GF-D8 (cell line): ENCODE measurements at places on chromosomes 5 and 9.

- DNase-seq: no peak
Observed at GRCh38 chr5:127942246-127943060, 141.1 kb upstream of the SLC12A2 start.

- no peak for DNase-seq
Observed at GRCh38 chr5:93336330-93337110, 244.5 kb downstream of the NR2F1-AS1 start.

- no peak for DNase-seq
Observed at GRCh38 chr5:74897049-74897448, 30.9 kb upstream of the FAM169A start.

DNA sequence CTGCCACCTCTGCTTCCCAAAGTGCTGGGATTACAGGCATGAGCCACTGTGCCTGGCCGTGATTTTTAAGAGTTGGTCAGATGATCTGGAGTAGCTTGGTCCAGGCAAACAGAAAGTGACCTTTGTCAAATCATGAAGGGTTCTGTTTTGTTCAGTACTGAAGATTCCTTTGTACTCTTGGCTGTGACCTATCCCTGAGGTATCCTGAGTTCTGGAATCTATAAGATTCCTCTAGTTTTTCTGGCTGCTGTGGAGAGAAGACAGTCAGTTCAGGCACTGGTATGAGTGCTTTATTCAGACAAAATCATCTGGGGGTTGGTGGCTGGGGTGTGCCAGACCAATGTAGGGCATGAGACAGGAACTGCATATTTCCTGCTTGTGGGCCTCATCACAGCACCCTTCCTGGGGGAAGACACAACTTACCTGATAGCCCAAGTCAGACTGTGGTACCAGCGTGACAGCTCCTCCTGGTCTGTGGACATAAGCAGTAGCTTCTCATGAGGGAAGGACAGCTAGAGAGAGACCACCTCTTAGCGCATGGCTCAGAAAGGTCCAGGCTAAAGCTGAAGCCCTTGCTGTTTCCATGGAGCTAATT lies 3.1 kb downstream of the ARHGEF39 start:
- no peak for DNase-seq

DNA sequence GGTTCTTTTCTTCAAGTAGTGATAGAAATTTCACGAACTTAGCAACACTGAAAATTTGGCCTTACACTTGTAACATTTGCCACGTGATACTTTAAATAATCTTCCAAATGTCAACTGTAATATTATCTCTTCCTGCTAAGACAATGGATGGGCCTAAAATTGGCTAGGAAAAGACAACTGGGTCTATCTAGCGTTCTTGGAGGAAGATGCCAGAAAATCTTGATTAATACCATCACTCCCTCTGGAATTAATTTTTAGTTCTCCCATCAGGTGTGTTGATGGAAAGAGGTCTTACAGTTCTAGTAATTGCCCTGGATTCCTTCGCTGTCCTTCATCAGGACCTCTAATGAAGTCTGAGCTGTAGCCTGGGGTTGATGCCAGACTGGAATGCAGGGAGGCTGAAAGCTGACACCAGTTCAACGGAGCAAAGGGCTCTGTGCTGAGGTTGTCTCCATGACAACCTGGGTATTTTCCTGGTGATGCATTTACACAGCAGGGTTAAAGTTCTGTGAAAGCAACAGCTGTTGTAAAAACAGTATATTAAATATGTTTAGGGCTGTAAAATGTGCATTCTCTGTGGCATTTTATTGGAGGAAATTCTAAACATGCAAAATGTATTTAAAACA lies 92.3 kb downstream of the GAS1 start:
- no peak for DNase-seq

GRCh38 chr5:153714798-153715197 lies 224.3 kb downstream of the GRIA1 start:
- DNase-seq: no peak

- no peak for DNase-seq
Observed at GRCh38 chr5:166320920-166321480, 1970.4 kb upstream of the WWC1 start.

GRCh38 chr5:2139478-2139877 lies 256.8 kb upstream of the IRX4 start:
- no peak for DNase-seq

- DNase-seq: no peak
Observed at GRCh38 chr9:5643005-5643624, 14.2 kb downstream of the RIC1 start.

DNA sequence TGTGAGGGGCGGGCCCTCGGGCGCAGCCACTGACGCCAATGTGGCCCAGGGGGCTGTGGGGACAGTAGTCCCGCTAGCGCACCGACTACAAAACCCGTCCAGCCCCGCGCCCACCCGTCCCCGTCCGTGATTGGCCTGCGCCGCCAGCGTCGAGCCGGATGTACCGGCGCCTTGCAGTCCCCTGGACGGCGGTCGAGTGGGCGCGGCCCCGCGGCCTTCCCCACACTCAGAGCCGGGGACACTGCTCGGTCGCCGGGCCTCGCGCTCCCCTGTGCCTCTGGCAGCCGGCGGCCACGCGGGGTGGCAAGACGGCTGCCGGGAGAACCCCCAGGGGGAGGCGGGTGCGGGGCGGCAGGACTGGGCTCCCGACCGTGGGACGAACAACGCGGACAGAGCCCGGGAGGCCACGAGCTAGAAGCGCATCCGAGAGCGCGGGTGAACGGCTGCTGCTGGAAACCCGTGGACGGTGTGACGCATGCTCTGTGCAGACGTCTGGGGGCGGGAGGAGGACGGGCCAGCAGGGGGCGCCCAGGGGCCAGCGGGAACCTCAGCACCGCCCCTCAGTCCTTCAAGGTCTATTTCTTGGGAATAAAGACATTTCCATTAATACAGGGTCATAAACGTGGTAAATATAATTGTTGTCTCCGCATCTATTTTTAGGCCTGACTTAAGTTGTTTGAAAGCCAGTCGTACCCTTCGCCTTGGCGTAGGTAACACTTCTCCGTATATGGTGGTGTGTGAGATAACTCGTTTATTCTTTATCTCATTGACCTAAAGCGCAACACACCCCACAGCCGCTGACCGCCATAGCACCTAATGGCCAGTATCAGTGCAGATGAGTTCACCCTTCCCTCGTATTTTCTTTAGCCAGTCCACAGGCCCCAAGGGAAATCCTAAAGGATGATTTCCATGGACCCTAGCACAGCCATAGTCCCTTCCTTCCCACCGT lies 629 bp upstream of the BICD2 start:
- peak; percentile 90 for DNase-seq

GRCh38 chr9:129467004-129467588 lies 153.8 kb downstream of the C9orf50 start:
- no peak for DNase-seq

DNA sequence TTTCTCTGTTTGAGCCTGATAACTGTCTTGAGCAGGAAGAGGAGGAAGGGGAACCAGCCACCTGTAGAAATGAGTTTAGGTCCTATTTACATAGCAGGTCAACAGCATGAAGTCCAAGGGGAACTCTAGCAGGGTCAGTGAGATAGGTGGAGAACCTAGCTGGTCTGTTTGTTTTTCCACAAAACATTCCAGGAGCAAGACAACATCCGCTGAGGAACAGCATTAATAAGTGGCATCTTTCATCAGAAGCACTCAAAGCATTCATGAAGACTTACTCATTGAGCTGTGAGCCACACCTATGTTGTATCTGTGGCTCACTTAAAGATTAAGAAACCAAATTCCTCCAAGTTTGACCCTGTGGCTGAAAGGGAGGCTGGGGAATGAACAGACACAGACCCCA lies 115.9 kb downstream of the ACTBL2 start:
- no peak for DNase-seq

DNA sequence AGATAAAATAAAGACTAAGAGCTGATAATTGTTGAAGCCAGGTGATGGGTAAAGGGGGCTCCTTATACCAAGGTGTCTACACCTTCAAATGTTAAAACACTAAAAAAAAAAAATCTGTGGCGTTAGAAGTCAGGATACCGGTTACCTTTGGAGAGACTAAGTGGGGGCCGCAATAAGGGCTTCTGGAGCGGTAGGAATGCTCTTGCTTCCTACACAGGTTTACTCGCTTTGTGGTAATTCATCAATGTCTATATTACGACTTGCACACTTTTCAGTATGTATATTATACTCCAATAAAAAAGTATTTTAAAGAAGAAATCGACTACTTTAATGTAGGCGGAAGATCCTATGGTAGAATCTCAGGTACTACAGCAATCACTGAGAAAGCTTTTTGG lies 12.5 kb downstream of the MRPS27 start:
- DNase-seq: no peak

GRCh38 chr9:17614250-17614649 lies 35.4 kb downstream of the SH3GL2 start:
- no peak for DNase-seq

DNA sequence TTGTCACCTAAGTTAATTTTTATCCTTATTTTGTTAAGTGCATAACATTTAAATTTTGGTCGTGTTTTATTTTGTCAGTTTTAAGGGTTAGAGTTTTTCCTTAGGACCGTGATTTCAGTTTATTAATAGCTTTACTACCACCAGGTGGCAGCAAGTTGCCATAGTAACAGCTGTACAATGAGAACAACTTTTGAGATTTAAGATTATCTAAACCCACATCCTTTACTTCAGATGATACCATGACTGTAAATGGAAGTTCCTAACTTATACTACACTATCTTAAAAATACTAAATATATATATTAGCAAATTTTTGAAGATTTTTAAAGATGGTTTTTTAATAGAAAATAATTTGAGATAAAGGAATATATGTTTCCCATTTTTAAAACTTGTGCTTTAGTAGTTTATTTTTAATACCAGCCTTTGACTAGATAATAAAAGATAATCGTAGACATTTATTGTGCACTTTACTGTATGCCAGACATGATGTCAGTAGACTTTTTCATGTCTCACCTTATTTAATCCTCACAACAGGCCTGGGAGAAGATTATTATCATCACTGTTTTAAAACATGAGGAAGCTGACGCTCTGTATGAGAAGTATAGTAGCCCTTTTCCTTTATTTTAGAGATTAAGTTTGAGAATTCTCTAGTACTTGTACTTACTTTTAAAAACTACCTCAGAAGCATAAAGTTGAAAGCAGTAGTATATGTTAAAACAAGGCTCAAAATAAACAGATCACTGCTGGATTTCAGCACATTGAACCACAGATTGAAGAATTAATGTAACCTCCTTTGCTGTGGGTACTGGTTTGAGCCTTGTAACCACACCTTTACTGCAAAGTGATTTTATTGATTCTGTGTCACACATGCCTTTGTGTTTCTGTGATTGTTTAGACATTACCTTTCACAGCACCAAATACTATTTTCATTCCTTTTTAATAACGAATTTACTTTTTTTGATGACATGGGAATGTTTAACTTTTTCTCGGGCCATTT lies 27.5 kb downstream of the SREK1 start:
- DNase-seq: no peak

GRCh38 chr9:20227166-20227874 lies 395.0 kb downstream of the MLLT3 start:
- DNase-seq: no peak

GRCh38 chr5:131745703-131746102 lies 51.1 kb downstream of the FNIP1 start:
- no peak for DNase-seq

DNA sequence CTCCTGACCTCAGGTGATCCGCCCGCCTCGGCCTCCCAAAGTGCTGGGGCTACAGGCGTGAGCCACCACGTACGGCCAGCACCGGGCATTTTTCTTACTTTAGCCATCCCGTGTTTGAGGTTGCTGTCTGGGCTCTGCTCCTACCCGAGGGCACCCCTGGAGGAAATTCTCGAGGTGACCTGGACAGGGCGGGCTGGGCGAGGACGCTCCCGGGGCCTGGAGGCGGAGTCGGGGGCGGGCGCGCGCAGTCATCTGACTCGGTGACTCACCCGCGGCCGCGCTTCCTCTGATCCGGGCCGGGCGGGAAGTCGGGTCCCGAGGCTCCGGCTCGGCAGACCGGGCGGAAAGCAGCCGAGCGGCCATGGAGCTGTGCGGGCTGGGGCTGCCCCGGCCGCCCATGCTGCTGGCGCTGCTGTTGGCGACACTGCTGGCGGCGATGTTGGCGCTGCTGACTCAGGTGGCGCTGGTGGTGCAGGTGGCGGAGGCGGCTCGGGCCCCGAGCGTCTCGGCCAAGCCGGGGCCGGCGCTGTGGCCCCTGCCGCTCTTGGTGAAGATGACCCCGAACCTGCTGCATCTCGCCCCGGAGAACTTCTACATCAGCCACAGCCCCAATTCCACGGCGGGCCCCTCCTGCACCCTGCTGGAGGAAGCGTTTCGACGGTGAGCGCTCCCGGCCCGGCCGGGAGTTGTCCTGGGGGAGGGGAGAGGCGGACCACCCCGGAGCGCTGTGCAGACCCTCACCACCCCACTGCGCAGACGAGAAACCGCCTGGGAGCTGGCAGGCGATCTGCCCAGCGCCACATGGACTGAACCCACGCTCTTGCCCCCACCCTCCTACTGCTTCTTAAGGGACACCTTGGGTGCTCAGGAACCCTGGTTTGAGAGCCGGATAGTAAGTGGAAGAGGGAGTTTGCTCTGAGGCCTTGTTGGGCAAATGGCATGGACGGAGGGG lies at the start of gene HEXB:
HEXB (plus strand) TSS at position 334 of the 952 bp plus-strand sequence; CDS start at position 362, 28 bp downstream.
- DNase-seq: peak; percentile 9

DNA sequence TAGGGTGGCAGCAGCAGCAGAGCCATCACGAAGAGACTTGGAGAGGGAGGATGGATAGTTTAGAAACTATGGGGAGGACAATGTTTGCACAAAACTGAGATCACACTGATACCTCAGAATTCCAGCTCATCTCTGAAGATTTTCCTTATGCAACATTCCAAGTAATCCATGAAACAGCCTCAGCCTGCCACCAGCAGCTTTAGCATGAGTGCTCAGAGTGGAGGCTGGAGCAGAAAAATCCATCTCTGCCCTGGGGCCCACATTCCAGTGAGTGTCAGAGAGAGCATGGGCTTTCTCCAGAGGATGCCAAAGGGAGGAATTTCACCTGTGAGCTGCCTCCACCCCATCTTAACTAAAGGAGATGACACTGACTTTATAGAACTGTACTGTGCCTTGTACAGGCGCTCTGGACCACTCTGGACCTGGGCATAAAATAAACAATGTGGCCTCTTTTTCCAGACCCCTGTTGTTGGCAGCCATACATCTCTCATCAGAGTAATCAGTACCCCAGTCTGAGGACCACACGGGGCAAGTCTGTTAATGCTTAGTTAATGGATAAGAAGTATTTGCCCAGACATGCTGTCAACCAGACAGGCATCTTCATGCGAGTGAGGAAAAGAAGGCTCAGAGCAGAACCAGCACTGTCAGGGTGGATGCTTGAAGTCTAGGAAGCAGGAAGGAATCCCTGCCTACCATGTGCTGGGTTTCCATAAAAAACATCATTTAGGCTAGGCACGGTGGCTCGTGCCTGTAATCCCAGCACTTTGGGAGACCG lies 440.9 kb downstream of the ENC1 start:
- DNase-seq: no peak

- no peak for DNase-seq
Observed at GRCh38 chr5:107937204-107937603, 266.5 kb upstream of the EFNA5 start.

GRCh38 chr9:121599872-121600585 lies 51.4 kb upstream of the DAB2IP start:
- DNase-seq: no peak

GRCh38 chr5:37847978-37848425 lies 8.2 kb upstream of the GDNF start:
- DNase-seq: no peak

GRCh38 chr5:170747357-170747756 lies 36.2 kb upstream of the GABRP start:
- no peak for DNase-seq

- DNase-seq: no peak
Observed at GRCh38 chr9:107594908-107595530, 105.5 kb upstream of the KLF4 start.
